ENCODE measurements at places on chromosomes 5 and 9.

DNA sequence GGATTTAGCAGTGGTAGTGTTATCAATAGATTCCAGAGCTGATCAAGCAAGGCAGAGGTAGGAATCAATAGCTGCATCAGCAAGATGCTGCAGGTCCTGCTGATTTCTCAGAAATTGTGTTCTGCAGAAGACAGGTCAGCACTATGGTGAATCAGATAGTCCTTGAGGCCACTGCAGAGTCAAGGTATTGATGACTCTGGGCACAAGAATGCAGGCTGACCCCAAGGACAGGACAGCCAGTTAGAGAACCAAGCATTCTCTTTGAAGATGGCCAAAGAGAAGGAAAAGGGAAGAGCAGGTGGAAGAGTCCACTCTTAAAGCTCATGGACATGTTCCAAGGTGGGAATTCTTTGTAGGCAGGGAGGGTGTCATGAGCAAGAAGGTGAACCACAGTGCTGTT is 28.0 kb downstream of the PRUNE2 start:
- no peak for DNase-seq

DNA sequence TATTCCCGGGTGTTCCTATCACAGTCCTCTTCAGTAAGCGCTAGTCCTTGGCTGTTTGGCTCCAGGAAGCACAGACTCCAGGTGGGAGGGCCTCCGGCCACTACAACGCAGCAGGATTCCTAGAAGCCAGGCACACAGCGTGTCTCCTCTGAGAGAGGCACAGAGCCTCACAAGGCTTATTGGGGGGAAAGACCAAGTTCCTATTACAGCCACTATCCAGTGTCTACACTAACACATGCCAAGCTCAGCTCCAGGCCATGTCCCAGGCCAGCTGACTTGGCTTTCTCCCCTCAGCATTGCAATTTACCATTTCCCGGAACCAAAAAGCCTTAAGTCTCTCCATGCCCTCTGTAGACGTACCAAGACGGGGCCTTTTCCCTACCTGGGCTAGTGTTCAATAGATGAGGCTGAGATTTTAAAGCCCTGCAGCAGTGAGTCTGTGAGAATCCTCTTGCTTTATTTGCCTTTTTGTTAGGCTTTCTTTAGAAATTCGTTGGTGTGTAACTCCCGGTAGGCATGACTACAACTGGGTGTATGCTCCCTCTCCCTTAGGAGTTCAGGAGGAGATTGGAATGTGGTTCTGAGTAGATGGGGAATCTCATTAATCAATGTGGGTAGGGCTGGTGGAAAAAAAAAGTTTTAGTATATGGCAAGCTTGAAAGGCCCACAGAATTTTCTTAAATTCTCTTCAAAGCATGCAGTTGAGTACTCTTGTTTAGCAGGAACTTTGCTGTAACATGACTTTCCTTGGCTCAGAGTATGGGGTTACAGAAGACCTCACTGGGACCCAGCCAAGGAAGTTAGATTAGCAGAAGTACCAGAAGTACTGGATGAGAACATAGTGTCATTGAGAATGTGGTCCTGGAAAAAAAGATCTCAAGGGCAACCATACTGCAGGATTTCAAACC is 84.3 kb upstream of the SLC1A3 start:
- no peak for DNase-seq

DNA sequence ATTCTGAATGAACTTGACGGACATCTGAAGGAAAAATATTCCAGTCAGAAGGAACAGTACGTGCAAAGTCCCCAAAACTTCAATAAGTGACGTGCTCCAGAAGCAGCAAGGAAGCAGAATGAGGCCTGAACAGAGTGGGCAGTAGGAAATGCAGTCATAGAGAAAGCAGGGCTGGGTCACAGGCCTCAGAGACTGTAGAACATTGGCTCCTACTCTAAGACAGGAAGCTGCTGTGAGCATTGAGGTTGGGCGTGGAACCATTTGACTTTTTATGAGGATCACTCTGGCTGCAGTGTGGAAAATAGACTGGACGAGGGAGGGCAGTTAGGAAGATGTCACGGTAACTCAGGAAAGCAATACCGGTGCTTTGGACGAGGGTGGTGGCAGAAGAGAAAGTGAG is 64.0 kb downstream of the DOCK8 start:
- DNase-seq = no peak

DNA sequence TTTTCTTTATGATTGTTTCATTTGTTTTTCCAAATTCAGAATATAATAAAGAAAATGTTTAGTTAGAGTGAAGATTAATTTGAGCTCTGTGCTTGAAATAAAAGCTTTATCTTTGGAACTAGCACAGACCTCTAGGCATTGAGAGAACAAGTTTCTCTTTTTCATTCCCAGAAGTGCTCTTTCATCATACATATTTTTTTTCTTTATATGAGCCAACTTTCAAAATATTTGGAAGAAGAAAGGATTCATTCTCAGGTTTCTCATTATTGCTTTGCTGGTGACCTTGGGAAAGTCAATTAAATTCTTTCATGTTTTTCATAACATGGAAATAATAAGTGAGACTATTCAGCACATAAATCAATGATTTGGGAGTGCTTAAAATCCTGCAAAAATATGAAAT is 16.8 kb downstream of the CTXN3 start:
- no peak for DNase-seq

GRCh38 chr5:64532212-64532611 is 26.4 kb downstream of the RGS7BP start:
- DNase-seq = no peak

- no peak for DNase-seq
These were observed 482.7 kb upstream of the TLE4 start for GRCh38 chr9:79089054-79089560.

DNA sequence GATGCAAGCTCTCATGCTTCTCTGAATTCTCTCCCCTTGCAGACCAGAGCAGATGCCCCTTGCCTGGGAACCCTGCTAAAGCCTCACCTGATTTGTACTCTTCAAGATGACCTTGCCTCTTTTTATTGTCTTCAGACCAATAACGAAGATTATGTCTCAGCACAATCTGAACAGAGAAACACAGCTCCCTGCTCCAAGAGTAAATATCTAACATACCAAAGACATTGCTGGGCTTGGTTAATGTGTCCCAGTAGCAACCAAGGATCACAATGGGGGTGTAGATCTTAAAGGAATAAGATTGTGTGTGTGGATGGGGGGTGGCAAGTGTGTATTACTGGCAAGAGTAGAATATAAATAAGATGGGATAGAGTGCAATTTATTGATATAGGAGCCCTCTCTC is 67.6 kb upstream of the LHFPL2 start:
- DNase-seq = no peak

DNA sequence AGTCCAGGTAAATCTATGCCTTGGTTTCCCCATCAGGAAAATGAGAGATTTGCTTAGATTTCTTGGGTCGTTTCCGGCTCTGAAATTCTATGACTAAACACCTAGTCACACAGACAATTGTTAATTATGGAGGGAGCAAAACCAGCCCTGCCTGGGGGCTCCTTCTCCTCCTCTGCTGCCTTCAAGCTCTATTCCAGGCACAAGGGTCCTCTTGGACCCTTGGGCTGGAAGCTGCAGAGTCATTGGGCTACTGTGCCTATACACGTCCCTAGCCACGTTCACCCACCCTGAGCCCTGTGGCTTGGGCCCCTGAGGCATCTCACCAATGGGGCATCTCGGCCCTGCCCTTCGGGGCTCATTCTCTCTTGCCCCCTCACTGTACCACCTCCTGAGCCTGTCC is 73.8 kb upstream of the TBC1D2 start:
- DNase-seq = no peak

DNA sequence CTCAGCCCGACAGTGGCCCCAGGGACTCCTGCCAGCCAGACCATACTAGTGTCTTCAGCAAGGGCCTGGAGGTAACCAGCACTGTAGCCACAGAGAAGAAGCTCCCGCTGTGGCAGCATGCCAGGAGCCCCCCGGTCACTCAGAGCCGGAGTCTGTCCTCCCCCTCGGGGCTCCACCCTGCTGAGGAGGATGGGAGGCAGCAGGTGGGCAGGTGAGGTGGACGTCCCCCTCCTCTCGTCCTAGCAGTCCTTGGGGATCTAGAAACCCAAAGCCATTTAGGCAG is 28.0 kb upstream of the LRRC14B start:
- no peak for DNase-seq

DNA sequence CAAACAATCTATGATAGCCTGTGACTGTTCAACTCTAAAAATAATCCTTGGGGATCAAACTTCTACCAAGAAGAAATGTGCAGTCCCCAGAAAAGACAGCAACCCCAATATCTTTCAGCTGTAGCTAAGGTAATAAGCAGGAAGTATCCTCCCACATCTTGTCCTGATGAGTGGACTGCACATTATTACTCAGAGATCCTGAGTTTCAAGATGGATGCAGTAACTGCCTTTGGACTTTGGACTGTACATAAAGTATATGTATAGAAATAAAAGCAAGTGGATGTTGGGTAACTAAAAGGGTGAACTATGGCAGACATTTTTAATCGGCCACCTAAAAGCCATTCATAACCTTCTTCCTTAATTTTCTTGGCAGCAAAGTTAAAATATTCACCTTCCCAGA is 45.1 kb downstream of the SMIM23 start:
- no peak for DNase-seq

DNA sequence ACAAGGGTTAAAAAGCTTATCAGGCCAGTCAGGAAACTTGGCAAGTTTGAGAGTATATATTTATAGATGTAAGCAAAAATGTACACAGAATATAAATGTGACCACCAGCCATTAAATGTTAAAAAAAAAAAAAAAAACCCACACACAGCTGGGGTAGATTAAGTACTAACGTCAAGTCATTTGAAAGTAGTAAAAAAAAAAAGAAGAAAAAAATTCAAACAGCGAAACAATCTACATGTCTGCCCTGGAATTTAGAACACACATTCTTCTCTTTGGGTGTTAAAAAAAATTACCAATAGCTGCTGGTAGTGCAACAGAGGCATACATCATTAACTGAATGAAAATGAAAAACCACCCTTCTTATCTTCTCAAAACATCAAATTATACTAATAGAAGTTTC is 269.7 kb downstream of the MLLT3 start:
- DNase-seq = no peak

DNA sequence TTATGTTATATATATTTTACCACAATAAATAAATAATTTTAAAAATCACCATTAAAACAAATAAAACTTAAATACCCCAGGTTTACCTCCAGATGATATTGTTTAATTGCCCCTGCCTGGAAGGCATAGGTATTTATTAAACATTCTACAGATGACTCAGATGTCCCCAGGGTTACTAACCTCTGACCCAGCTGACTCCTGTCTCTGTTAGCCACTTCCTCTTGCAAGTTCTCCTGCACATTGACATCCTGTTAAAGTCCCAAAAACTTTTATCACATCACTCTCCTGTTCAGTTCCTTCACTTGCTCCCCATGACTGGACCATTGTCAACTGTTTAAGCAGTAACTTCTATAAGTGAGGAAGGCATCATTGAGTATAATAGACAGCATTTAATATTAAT is 37.0 kb upstream of the RAB3C start:
- DNase-seq = peak; percentile 17

DNA sequence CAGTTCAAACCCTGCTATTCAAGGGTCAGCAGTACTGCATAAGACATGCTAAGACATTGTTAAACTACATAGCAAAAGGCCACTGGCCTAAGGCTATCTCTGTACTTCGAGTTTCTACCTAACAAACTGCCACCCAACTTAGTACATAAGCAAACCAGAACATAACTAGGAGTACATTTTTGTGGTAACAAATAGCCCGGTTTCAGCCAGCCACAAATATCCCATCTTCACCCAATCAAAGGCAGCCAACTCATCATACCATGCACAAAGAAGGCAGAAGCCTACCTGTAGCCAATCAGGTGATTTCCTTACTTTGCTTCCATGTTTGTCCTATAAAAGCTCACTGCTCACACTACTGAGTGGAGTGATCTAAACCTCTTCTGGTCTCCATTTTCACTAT is 201.4 kb downstream of the SMARCA2 start:
- DNase-seq = no peak

DNA sequence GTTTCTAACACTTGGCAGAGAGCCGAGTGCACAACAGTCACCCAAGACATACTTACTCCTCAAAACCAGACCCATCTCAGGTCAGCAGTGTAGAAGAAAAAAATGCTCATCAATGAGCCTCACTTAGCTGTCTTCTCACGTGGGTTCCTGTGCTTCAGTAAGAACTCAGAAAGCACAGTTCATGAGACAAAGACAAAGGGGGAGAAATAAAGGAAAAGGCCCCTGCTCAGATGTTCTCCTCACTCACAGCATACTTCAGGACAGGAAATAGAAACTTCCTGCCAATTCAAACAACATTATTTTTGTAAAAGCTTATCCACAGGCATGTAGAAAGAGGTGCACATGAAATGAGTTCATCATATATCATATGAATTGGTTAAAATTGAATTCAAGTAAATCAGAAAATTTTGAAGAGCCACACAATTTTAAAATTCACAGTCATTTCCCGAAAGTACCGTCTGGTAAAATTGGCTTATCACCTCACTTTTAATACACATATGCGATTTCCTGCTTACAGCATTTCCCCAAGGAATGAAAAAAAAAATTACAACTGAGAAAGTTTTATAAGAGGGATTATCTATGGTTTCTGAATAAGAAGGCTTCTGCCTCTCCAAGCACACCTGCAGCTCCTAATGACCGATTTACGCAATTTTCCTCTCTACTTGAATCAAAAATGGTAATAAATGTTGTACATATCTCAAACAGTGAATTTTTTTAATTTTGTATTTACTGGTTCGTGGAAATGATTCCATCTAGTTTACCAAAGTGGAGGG is 328.3 kb downstream of the TMEM167A start:
- DNase-seq = no peak

DNA sequence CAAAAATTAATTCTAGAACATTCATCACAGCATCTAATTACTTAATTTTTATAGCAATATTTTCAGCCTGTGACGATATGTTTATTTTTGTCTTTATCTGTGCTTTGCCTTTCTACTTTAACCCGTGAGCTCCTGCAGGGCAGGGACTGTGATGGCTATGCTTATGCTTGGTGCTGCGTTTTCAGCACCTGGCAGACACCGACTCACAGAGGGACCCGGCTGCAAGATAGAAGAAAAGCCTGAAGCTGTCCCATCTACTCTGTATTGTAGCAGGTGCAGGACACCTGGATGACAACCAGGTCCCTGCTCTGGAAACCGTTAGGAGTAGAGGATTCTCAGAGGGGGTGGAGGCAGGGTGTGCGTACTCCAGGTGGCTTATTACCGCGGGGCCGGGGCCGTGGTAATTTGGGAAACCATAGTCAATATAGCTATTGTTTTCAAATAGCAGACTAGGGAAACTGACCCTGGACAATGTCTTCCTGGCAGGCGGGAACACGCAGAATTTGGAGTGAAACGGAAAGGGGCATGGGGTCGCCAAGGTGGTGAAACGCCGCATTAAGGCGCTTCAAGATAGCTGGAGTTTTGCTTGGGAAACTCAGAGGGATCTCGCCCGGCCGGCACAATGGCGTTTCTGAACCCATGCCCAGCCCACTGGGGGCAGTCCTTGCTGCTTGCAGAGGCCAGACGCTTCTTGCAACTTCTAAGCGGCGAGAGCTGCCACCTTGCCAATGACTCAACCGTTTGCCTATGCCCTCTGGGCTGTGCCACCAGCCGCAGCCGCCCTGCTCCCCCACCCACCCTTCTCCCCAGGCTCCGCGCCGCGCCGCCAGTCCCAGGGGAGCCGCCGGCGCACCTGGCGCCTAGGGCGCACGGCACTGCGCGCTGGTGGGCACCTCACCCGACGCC is 140.1 kb upstream of the PALM2AKAP2 start:
- DNase-seq = no peak
